ENCODE measurements at places on chromosomes 2 and 18.

GRCh38 chr2:172970660-172971059, 105.0 kb upstream of the MAP3K20 start:
- DNase-seq: no peak

- no peak for DNase-seq
Measured at GRCh38 chr2:32491346-32491745, 134.5 kb downstream of the BIRC6 start.

- DNase-seq: no peak
Measured at GRCh38 chr18:7133181-7133580, 15.6 kb upstream of the LAMA1 start.

DNA sequence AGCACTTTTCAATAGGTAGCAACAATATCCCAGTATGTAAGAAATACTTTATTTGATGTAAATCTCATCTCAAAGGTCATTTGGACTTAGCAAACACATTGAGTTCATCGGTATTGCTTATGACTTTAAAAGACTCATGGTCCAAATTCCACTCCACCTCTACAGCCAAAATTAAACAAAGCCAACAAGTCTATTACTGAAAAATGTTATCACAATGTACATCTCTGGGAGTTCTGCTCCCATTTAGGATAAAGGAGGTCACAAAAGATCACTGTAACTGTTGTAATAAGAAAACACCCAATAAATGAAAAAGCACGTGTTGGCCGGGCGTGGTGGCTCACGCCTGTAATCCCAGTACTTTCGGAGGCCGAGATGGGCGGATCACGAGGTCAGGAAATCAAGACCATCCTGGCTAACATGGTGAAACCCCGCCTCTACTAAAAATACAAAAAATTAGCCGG, 50.0 kb downstream of the ESCO1 start:
- no peak for DNase-seq

DNA sequence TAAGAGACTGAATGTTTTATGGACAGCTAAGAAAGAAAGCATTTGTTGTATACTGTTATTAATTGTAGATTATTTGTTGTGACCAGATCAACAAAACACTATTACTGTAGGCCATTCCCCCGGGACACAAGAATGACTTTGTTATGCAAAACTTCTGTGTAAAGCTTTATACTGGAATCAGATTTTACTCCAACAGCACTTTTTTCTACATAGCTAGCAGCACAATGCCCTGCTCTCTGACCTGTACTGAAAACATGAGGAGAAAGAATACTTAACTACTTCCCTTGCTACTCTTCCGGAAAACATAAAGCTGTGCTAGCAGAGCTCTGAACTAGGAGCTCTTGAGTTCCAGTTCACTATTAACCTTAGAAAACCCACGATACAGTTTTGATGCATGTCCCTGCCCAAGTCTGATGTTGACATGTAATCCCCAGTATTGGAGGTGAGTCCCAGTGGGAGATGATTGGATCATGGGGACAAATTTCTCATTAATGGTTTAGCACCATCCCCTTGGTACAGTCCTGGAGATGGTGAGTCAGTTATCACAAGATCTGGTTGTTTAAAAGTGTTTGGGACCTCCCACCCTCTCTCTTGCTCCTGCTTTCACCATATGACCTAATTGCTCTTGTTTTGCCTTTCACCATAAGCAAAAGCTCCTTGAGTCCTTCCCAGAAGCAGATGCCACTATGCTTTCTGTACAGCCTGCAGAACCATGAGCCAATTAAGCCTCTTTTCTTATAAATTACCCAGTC, 601.1 kb upstream of the PIK3C3 start:
- no peak for DNase-seq

- no peak for DNase-seq
Measured at GRCh38 chr2:134405611-134406081, 151.8 kb downstream of the MGAT5 start.

GRCh38 chr2:222353993-222354392, 55.2 kb upstream of the PAX3 start:
- DNase-seq: no peak

DNA sequence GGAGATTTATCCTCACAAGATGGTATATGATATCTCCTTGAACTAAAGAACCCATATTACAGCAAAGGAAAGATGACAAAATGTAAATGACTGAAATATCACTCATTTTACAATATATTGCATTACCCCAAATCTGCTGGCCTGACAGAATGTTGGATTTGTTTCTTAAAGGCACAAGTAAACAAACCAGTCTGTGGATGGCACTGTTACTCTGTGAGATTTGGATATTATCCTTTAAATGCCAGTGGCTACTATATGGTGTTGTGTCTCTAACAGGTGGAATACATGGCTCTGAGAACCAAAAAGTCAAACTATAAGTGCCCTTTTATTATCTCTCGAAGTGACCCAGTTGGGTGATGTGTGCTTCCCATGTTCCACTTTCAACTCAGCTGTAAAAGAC, 125.7 kb downstream of the PDE1A start:
- no peak for DNase-seq

GRCh38 chr2:18282026-18282425, 278.4 kb downstream of the RDH14 start:
- no peak for DNase-seq

DNA sequence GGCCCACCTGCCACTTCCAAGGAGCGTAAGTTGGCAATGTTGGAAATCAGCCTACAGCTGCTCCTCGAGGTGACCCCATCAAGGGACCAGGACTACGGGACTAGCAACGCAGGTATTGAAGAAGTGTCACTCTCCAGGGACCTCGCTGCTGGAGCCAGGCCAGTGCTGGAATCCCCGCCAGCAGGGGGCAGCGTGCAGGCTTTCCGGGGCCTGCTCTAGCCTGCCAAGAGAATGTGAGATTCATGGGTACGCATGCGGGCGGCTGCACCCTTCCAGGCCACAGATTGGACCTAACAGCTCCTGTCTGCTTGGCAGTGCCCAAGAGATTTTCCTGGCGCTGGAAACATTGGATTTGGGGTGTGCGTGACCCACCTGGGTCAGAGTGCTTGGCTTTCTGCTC, 182.8 kb upstream of the RAB12 start:
- DNase-seq: no peak

DNA sequence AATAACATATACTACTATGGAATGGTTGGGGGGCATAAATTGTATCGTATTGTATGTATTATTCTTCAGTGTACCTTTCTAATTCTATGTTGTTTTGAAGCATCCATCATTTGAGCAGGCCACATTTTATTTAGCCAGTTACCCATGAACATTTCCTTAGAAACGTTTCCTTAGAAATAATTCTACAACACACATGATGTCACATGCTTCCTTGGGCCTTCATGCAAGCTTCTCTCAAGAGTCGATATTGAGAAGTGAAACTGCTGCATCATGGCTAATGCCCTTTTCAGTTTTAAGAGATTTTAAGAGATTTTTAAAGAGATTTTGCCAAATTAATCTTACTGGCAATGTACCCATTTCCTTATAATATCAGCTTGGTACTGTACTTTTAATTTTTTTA, 63.9 kb downstream of the ALPK2 start:
- DNase-seq: no peak

GRCh38 chr2:69477627-69478026, 40.4 kb upstream of the NFU1 start:
- DNase-seq: no peak

- no peak for DNase-seq
Measured at GRCh38 chr2:72062336-72062735, 85.3 kb downstream of the CYP26B1 start.

- DNase-seq: no peak
Measured at GRCh38 chr2:234993541-234993981, 41.7 kb downstream of the SH3BP4 start.

GRCh38 chr18:44452346-44452745, 228.3 kb upstream of the SETBP1 start:
- no peak for DNase-seq

GRCh38 chr2:46246790-46247189, 50.4 kb upstream of the EPAS1 start:
- DNase-seq: no peak

GRCh38 chr2:74092275-74092674, 55.4 kb downstream of the BOLA3 start:
- DNase-seq: no peak

GRCh38 chr2:215507136-215507535, 71.3 kb upstream of the FN1 start:
- no peak for DNase-seq

- no peak for DNase-seq
Measured at GRCh38 chr2:155841442-155841841, 491.1 kb downstream of the NR4A2 start.

DNA sequence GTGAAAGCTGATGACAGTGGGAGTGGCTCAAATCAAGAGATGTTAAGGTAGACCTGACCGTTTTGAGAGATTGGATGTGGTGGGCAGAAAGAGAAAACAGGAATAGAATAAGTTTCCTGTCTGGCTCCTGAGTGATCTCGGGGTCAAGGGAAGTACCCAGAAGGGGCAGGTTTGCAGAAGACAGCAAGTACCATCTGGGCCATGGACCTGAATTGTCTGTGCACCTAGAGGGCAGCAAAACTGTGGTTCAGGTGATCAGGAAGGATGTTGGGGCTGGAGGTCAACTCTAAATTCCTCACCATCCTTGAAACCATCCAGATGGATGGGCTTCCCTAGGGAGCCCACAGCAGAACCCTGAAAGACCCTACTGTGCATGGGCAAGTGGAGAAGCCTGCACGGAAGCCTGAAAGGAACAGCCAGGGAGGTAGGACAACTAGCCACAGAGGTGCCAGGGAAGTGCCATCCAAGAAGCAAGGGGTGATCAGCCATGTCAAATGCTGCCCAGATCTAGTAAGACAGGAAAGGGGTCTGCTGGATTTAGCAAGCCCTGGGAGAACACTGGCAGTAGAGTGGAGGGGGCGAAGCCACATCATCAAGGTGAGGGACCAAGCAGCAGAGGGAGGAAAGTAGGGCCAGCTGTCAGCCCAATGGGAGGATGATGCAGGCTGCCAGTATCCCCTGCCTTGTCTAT, 8.0 kb downstream of the TEX261 start:
- DNase-seq: no peak

GRCh38 chr18:61333271-61333745, at the start of gene CDH20:
CDH20 (plus strand) TSS chr18:61333430.
- no peak for DNase-seq

DNA sequence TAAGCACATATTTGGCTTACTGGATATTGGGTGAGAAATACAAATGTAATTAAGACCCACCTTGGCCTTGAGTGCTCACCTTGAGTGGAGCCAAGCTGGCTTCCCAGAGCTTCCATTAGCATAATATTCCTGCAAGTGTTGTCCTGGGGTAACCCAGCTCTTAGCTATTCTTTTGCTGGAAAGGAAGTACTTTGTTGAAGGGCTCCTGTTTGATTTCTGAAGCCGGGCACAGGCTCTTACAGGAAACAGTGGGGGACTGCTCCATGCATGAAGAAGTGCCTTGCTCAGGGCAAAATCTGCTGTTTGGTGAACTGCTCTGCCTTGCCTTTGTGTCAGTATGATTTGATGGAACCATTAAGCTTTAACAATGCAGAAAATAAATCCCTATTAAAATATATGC, 325.4 kb downstream of the SMAD2 start:
- DNase-seq: no peak

Measured in stimulated activated CD4-positive, alpha-beta T cell treated with anti-CD3 and anti-CD28 coated beads, Interleukin-1b, Interleukin-23, amount 100 ng/mL, for 24 hours (primary cell).